ENCODE measurements at places on chromosomes 6 and 20.

- DNase-seq: no peak
Observed at GRCh38 chr6:47132724-47133123, 90.6 kb upstream of the ADGRF1 start.

GRCh38 chr20:36796117-36796516 is 22.6 kb upstream of the DSN1 start:
- DNase-seq: no peak

DNA sequence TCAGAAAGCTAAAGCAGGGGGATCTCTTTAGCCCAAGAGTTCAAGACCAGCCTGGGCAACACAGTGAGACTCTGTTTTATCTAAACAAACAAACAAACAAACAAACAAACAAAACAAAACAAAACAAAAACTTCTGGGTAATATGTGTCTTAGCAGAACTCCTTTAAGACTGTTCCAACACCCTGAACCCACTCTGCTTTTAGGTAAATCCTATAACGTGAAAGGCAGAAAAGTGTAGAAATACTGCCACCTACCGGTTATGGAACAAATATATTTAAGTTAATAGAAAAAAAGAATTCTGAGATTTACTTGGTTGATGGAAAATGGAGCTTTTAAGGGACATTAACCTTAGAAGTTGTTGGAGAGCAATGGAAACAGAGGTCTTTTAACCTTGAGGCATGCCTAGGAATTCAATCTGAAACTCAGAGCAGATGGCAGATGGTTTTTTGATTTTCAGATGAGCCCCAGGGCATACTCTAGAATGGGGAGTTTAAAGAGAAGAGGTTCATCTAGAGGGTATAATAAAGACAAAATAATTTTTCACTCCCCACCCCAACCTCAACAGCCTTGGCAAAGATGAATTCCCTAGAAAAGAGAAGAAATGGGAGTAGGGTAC is 38.5 kb downstream of the SOD2 start:
- peak; percentile 59 for DNase-seq

- DNase-seq: no peak
Observed at GRCh38 chr20:29408034-29408695, 1849.3 kb upstream of the DEFB115 start.

- no peak for DNase-seq
Observed at GRCh38 chr20:4471221-4471620, 250.5 kb upstream of the PRND start.

GRCh38 chr20:32139947-32140346 is 30.4 kb downstream of the TM9SF4 start:
- no peak for DNase-seq

DNA sequence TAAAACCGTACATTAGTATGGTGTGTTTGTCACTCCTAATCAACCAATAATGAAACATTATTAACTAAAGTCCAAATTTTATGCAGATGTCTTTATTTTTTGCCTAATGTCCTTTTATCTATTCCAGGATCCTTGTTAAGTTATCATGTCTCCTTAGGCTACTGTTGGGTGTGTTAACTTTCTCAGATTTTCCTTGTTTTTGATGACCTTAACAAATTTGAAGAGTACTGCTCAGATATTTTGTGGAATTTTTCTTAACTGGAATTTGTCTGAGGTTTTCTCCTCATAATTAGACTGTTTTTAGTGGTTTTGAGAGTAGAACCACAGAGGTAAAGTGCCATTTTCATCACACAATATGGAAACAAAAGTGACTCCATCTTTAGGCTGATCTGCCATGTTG is 406.3 kb downstream of the MEI4 start:
- DNase-seq: no peak

GRCh38 chr6:138128096-138128495 is 20.9 kb upstream of the PERP start:
- DNase-seq: no peak

- peak; percentile 51 for DNase-seq
Observed at GRCh38 chr6:25601800-25602673, 50.0 kb upstream of the SCGN start.

GRCh38 chr6:95676011-95676628 is 98.8 kb downstream of the MANEA start:
- DNase-seq: no peak

DNA sequence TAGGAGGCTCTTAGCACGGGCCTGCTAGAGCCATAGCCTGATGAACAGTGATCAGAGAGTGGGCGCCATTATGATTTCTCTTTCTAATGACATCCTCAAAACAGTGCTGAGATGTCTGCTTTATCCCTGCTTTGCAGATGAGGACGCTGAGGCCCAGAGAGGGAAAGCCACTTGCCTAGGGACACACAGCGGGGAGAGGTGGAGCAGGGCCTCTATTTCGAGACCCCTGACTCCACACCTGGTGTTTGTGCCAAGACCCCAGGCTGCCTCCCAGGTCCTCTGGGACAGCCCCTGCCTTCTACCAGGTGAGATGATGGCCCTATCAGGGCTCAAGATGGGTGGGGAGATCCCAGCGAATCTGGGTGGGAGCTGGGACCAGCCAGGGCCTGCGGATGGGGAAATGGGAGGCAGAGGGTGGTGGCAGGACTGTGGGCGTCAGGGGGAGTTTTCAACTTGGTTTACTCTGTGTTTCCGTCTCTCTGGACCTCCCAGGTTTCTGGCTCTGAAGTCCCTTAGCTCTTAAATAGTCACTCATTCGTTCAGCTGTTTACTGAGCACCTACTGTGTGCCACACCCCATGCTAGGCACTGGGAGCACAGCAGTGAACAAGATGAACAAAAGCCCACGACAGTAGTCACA is 36.7 kb downstream of the SRC start:
- DNase-seq: no peak

DNA sequence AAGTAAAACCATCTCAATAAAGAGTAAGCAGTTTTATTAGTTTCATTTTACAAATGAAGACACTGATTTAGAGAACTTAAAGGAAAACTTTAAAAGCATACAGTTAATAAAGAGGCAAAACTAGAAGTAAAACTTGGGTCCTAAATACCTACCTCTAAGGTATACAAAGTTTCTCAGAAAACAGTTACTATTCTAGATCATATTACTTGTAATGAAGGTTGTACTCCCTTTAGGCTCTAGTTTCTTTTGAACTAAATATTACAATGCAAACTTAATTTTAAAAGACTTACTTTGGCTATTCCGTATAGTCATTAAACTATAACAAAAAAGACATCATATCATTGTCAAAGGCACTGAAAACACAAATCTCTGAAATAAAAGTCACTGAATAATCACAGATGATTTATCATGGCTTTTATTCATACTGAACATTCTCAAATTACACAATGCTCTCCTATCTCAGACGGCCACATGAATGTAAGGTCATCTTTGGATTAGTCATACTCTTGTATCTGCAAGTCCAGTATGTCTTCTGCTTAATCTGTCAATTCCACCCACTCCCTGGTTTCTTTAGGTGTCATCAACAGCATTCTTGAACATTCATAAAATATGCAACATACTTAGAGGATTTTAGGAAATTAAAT is 361.6 kb upstream of the RUNX2 start:
- DNase-seq: peak; percentile 26

GRCh38 chr6:152298848-152299735 is 338.1 kb downstream of the SYNE1 start:
- DNase-seq: no peak

DNA sequence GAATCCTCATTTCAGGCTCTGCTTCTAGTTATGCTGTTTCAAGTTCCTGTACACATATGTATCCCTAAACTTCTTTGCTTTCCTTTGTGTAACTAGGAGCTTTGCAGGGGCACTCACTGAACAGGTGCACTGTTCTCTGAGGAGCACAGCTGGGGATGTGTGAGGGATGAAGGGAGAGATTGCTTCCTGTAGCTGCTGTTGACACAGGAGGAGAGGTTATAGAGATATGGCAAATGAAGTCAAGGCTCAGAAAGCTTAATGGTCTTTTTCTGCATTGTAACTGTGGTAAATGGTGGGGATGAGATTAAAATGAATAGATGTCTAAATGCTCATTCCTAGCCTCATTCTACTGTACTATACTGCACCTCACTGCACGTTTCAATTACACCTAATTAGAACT is 454.3 kb downstream of the BTBD3 start:
- DNase-seq: no peak

GRCh38 chr20:1423625-1424106 is 30.8 kb upstream of the FKBP1A start:
- peak; percentile 53 for DNase-seq

DNA sequence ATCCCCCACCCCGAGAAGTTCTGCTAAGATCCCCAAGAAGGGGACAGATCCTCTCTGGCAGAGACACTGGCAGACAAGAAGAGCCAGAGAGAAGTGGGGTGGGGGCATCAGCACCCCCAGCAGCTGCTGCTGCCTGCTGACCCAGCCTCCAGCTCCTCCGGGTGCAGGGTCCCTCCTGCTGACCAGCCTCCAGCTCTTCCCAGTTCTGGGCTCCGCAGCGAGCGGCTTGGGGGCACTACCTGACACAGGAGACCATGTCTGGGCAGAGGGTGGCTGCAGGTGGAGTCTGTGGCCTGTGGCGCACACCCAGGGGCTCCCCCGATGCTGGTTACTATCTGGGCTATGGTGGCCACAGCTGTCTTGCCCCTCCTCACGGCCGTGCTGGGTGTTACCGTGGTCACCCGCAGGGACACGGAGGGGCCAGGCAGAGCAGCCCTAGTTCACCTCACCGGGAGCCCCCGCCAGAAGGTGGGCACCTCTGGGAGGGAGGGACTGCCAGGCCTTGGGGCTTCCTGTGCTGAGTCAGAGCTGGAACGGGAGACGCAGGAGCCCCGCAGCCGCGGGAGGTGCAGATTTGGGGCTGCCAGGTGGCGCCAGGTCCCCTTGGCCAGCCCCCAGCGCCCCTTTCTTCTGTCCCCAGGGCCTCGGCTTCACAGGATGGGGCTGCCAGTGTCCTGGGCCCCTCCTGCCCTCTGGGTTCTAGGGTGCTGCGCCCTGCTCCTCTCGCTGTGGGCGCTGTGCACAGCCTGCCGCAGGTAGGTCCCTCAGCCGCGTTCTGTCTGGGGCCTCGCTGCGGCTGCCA is 630 bp downstream of the LIME1 start:
- no peak for DNase-seq

- peak; percentile 28 for DNase-seq
Observed at GRCh38 chr20:59495894-59496510, 108.3 kb upstream of the PHACTR3 start.

DNA sequence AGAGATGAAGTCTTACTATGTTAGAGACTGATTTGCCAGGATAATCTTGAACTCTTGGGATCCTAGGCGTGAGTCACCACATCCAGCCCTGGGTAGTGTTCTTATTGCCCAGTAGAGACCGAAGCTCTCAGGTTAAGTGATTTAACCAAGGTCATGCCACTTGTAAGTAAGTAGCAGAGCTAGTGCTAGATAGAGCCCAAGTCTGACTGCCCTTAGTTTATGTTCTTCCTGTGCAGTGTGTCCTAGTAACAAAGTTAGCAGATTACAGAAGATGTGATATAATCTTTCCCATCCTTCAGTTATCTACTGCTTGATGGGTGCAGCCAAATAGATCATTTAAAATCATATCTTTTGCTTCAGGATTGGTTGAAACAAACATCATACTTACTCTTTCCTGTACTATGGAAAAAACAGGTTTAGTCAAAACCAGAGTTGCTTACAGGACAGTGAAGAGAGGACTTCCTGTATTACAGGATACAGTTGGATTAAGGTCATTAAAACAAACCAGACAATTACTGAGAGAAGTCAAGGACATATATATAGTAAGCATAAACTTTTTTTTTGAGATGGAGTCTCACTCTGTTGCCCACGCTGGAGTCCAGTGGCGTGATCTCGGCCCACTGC is 9.5 kb upstream of the PABPC1L start:
- DNase-seq: no peak

DNA sequence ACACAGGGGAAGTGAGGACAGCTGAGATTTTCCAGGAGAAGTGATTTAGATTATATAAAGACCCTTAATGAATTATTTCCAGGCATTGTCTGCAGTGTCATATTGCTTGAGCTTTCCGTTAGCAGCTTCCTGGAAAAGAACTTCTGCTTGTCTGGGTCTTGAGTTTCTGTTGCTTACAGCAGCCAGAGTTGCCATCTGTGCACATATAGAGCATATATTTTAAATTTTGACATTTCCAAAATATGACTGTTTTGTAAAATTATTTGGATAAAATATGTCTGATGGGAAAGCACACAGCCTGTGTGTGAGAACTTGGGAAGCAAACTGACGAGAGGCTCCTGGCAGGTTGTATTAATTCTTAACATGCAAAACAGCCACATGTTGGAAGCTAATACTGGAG is 21.0 kb upstream of the NKX2-2 start:
- DNase-seq: no peak

GRCh38 chr6:119350952-119351372 is 1.4 kb upstream of the MAN1A1 start:
- DNase-seq: peak; percentile 43

DNA sequence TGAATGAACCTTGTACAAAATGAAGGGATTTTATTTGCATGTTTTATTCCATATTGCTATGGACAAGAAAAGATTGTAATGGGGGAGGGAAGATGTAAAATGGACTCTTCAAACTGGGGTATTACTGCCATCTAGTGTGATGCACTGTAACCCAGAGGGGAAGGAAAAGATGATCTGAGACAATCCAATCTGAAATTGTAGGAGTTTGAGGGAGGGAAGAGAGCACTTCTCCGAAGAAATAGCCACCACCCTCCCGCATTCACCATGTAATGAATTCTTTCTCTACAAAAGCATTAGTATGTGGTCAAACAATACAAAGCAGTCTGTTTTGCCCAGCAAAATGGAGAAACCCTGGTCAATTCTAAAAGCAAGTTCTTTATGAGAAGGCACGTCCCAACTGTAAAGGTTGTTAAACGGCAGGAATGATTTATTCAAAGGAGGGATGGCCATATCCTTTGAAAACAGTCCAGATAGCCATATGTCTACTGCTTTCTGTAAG is 679.5 kb upstream of the NRSN1 start:
- peak; percentile 55 for DNase-seq

DNA sequence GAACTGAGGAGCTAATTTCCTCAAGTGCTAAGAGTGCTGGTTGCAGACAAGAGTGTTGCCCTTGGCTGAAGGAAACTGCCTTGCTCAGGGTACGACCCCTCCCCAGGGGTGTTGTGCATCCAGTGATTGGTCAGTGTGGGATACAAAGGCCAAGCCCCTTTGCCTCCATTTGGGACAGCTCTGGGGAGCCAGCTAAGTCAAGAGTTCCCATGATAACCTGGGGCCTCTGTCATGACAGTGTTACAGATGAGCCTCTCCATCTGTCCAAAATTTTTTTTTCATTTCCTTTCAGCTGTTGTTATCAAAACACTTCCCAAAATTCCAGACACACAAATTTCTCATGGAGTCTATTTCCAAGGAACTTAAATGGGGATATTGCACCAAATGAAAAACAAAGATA is 93.3 kb downstream of the HS3ST5 start:
- DNase-seq: no peak

GRCh38 chr20:21323640-21324039 is 20.5 kb downstream of the XRN2 start:
- DNase-seq: peak; percentile 49

- no peak for DNase-seq
Observed at GRCh38 chr20:49885558-49886332, 29.6 kb downstream of the SPATA2 start.

- no peak for DNase-seq
Observed at GRCh38 chr20:59291740-59292383, 8.5 kb upstream of the EDN3 start.

GRCh38 chr6:89079511-89080234 is 878 bp upstream of the PNRC1 start:
- DNase-seq: peak; percentile 44

GRCh38 chr6:136405420-136406029 is 115.9 kb upstream of the BCLAF1 start:
- no peak for DNase-seq

- DNase-seq: no peak
Observed at GRCh38 chr6:33192105-33192646, at the start of gene COL11A2. COL11A2 (minus strand) TSS chr6:33192467; CDS start chr6:33192240, 227 bp downstream.

- no peak for DNase-seq
Observed at GRCh38 chr20:49682278-49682677, 31.4 kb downstream of the B4GALT5 start.

- no peak for DNase-seq
Observed at GRCh38 chr6:37507690-37508421, 8.2 kb upstream of the CCDC167 start.
